Keratinocyte (primary cell): ENCODE measurements at places on chromosomes 6 and 20. TPM values are rescaled to one million over a fixed set of nuclear protein-coding genes. Genes with fewer than 3 reads are reported as not detected.

DNA sequence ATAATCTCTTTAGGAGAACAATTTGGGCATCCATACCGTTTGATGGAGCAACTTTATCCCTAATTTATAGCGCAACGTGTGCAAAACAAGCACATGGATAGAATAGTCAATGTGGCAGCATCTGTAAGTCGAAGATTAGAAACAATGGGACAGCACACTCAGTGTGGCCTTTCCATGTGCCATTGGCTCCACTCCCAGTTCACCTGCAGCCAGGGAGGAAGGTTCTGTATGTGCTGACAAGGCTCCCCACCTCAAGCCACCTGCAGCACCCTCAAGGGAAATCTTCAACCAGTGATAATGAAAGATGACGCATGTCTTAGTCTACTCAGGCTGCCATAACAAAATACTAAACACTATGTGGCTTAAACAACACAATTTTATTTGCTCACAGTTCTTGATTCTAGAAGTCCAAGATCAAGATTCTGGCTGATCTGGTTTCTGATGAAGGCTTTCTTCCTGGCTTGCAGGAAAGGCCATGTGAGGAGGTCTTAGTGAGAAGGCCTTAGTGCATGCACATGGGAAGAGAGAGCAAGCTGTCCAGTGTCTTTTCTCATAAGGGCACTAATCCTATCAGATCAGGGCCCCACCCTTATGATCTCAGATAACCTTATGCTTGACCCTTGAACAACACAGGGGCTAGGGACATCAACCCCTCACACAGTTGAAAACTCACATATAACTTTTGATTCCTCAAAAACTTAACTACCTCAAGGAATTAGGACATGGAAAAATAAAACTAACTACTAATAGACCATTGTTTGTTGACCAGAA is 34.9 kb upstream of the SHLD1 start:
- DNase-seq, result no peak

DNA sequence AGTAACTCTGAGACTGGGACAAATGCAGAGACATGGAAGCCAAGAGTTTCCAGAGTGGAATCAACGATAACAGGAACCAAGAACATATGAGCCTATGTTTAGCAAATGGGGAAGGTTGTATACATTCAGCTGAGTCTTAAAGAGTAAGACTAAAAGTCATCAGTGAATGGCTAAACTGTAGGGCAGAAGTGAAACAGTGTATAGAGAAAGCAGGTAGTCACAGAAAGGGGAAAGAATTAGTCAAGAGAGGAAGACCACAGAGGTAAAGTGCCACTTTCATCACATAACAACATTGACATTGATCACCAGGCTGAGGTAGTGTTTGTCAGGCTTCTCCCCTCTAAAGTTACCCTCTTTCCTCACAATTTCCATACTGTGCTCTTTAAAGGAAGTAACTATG is 306.5 kb upstream of the SPTLC3 start:
- DNase-seq, result no peak

GRCh38 chr6:140271759-140272377 is 897.4 kb upstream of the CITED2 start:
- no peak for DNase-seq

DNA sequence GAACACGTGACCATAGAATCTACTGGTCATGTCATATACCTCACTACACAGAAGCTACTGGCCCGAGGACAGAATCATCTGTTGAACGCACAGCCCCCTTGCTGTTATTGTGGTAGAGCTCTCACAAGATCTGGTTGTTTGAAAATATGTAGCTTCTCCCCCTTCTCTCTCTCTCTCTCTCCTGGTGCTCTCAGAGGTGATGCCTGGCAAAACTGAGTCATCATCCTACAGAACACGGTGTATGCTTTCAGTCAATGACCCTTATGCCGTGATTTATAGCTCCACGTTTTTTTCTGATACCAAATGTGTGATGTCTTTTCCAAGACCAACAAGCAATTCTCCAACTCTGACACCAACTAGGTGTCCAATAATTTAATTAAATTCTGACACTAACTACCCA is 13.0 kb upstream of the RBM24 start:
- no peak for DNase-seq

GRCh38 chr6:116217069-116217468 is 36.8 kb downstream of the TSPYL4 start:
- no peak for DNase-seq

The CST1 gene
- polyA plus RNA-seq, result not detected in 3 replicates

The AKIRIN2 gene
- polyA plus RNA-seq, result 12.8 to 25.0 TPM (median 24.6 TPM) in 3 replicates

The PSMF1 gene
- polyA plus RNA-seq, result 32.0 to 269 TPM (median 58.5 TPM) in 3 replicates

The SLC17A2 gene
- not detected in 3 replicates for polyA plus RNA-seq

The BANF2 gene
- not detected in 3 replicates for polyA plus RNA-seq

The CITED2 gene
- 10.5 to 44.3 TPM (median 25.0 TPM) in 3 replicates for polyA plus RNA-seq
